ENCODE measurements at places on chromosomes 3 and 15. TPM values are rescaled to one million over a fixed set of nuclear protein-coding genes. Genes with fewer than 3 reads are reported as not detected.

DNA sequence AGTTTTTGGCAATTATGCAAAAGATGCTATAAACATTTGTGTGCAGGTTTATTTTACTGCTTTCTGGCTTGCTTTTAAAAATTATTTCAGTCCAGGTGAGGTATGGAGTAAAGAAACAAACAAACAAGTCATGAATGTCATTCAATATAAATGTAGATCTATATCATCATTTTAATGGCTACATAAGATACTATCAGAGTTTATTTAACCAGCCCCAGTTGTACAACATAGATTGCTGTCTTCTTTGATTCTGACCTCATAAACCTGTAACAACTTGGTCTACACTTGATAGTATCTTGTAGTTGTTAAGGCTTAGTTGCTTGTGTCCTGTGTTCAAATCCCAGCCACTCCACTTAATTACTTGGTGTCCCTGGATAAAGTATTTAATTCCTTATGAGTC is 46.0 kb upstream of the RNU6-1 start:
- DNase-seq, result no peak

DNA sequence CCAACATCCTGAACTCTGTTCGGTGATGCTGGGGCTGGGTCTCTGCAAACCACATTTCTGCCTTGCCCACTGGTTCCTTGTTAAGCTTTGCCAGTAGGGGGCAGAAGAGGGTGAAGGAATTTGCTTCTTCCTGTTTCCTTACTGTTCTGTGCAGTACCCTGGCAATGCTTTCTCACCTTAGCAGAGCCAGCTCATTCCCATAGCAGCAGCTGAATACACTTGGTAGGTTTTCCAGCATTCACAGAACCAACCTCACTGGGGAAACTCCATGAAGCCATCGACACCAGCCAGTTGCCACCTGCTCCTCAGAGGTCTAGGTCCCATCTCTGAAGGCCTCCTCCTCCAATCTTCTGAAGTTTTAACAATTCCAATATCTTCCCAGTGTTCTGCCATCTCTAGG is 308.4 kb downstream of the PDCD6IP start:
- DNase-seq, result peak; percentile 80

DNA sequence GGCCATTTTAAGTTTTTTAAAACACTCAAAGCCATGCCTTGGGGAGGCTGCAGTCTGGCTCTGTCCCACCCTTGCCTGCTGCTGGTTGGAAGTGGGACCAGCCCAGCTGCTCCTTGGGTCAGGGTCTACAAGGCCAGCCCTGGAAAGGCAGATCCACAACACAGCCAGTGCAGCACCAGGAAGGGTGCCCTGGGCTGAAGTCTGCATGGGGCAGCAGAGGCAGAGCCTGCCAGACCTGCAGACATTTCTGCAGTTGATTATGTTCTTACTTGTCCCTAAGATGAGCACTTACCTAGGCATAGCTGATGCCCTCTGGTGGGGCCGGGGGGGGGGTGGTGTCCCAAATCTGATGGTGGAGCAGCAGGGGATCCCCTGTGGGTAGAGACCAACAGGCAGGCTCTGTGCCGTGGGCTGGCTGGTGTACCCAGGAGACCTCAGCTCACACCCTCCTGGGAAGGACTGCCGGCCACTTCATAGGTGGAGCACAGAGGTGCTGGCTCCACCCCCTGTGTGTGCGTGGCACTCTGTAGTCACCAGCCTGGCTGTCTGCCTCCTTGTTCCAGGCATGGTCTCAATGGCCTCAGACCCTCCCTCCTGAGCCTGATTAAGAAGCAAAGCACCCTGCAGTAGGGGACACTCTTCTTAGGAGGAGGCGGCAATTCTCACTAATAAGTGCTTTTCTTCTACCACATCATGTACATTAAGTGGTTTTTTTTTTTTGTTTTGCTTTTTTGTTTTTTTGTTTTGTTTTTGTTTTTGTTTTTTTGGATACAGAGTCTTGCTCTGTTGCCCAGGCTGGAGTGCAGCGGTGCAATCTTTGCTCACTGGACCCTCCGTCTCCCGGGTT is 97.4 kb upstream of the KLF13 start:
- DNase-seq, result no peak

GRCh38 chr3:94311651-94312050 is 248.8 kb downstream of the NSUN3 start:
- DNase-seq, result no peak

GRCh38 chr3:185263423-185263822 is 9.6 kb upstream of the EHHADH start:
- no peak for DNase-seq

- DNase-seq, result no peak
Measured at GRCh38 chr3:64971602-64972001, 283.8 kb upstream of the ADAMTS9 start.

GRCh38 chr15:73174171-73174570 is 121.9 kb downstream of the NEO1 start:
- DNase-seq, result no peak

GRCh38 chr15:52649686-52650085 is 29.5 kb downstream of the ATOSA start:
- DNase-seq, result no peak

DNA sequence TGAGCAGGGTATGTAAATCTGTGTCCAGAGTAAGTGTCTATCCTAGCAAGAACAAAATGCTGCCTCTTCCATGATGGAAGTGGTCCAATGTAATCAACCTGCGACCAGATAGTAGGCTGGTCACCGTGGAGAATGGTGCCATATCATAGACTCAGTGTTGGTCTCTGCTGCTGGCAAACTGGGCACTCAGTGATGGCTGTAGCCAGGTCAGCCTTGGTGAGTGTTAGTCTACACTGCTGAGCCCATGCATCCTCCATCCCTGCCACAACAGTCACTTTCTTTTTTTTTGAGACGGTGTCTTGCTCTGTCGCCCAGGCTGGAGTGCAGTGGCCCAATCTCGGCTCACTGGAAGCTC is 69.3 kb downstream of the CHRD start:
- DNase-seq, result no peak

DNA sequence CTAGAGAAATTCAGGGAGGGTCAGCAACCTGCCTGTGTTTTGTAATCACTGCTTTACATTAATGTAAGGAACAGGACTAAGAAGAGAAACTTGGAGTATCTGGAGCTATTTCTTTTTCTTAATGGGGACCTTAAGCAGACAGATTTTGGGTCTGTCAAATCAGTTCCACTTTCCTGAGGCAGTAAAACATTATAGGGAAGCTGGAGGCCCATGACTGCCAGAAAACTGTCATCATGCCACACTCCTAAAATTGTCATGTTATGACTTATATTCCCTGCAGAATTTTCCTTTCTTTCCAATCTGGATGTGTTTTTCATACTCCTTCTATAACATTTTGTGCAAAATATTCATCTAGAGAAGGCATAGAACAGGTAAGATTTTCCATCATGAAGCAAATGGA is 28.8 kb downstream of the DGKG start:
- no peak for DNase-seq

- DNase-seq, result no peak
Measured at GRCh38 chr3:146065573-146066006, 95.4 kb downstream of the PLOD2 start.

DNA sequence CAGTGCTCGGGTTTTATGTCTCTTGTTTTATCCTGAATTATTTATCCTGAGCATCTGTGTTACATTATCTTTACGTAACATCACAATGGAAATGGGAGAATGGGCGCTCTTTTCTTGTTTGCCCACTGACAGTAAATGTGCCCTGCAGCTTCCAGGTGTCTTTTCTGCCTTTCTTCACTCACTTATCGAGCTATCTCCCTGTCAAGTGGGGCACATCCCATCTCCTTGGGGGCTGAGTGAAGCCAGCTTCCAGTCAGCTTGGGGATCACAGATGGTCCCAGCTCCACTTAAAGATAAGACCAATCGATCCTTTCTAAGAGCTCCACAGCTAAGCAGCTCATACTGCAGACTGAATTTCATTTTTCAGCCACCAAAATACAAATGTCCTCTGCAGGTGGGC is 125.8 kb downstream of the KBTBD8 start:
- DNase-seq, result no peak

- DNase-seq, result no peak
Measured at GRCh38 chr3:59709702-59710553, 660.1 kb upstream of the CFAP20DC start.

DNA sequence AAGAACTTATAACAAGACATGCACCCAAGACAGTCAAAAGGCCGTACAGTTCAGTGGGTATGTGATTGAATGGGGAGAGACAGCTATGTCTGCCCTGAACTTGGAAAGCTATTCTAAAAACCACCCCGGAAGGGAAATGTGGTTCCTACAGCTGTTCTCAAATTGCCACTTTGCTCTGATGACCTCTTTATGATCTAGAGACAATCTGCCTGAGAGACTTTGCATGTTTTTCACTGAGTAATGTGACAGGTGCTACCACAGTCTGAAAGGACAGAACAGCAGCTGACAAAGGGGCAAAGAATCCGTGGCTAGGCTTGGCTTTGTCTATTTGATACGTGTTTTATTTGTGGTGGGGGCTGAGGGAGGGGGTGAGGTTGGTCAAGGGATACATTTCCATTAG is 148.3 kb upstream of the NPHP3 start:
- DNase-seq, result no peak

DNA sequence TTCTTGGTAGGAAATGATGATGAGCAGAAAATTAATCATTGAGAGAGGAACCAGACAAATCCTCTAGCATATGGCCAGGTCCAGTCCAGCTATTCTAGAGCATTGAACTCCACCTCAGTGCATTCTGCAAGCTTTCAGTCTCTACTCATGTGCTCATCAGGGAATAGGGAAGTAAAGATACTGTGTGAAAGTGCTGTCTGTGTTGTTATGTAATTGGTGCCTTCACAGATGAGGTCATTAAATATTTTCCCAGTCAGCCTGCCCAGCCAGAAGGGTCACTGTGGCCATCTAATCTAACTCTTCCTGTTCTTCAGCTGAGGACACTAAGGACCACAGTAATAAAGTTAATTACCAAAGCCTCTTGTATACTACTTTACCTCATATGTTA is 28.2 kb downstream of the C3orf62 start:
- no peak for DNase-seq

DNA sequence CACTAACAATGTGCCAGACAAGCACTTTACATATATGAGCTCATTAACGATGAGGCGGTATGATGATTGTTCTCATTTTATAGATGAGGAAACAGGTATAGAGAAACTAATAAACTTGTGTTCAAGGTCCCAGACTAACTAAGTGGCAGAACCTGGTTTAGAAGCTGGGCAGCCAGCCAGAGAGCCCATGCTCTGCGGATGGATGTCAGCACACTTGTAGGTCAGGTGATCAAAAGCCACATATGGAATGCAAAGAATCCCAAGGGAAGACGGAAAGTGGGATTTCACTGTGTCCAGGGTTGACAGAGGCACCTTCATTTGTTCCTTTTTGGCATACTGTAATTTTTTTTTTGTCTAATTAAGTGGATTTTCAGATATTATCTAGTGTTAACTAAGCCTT is 103.7 kb downstream of the EFL1 start:
- no peak for DNase-seq

- DNase-seq, result no peak
Measured at GRCh38 chr3:29026286-29026685, 254.6 kb upstream of the RBMS3 start.

DNA sequence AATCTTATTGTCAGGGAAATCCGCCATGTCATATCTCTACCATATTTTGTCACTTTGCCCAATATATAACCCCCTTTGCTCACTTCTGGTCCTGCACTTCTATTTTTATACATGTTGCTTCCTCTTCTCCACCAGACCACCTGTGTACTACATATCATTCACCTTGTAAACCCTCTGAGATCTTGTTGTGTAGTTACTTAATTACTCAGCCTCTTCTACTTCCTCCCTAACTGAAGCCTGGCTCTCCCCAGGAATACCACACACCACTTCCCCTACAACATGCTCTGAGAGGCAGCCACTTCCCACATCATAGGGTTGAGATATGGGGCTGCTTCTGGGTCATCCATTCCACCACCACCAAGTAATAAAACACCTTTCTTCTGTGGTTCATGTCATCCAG is 10.0 kb downstream of the HEXA start:
- DNase-seq, result no peak

DNA sequence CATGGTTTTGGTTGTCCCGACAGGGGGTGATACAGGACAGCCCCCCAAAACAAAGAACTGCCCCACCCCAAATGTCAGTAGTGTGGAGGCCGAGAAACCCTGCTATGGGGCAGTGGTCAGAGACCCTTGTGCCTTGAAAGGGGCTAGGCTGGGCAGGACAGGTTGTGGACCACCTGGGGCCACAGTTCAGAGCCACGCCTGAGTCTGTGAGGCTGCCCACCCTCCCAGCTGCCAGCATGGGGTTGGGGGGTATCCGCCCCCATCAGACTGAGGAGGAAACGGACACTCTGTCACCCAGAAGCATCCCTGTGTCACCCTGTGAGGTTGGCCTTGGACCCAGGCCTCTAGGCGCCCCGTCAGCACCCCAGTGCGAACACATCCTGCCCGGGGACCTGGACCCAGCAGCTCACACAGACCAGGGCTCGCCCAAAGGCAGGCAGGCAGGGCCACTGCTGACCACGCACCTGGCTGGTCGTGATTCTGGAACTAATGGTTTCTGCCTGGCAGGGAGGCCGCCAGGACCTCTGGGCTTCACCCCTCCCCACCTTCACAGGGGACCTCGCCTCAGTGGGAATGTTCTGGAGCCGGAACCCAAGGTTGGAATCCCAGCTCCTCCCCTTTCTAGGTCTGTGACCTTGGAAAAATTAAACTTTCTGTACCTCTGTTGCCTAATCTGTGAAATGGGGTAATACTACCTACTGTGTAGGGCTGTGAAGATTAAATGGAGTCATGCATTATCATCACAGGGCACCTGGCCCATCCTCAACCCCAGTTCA is 1.4 kb downstream of the SLC41A3 start:
- DNase-seq, result no peak

Gene CD96
- 9.5 TPM for total RNA-seq

Gene RNF7
- total RNA-seq, result 83.2 TPM

Gene ARRDC4
- 48.7 TPM for total RNA-seq

Gene TMEM266
- total RNA-seq, result 0.72 TPM

Gene HIGD2B
- total RNA-seq, result not detected

Gene SRGAP3
- 24.3 TPM for total RNA-seq

Gene NAA80
- 10.7 TPM for total RNA-seq

Gene ETFA
- 90.1 TPM for total RNA-seq

Gene KCNMB3
- total RNA-seq, result 3.7 TPM

Gene RHCG
- total RNA-seq, result 1.5 TPM

Gene ZDHHC23
- total RNA-seq, result 20.1 TPM

Gene DENND6A
- 38.4 TPM for total RNA-seq
